ENCODE measurements at places on chromosomes 7 and 10. TPM values are rescaled to one million over a fixed set of nuclear protein-coding genes. Genes with fewer than 3 reads are reported as not detected.

The SEMA3D gene
- 11.8 TPM for total RNA-seq

The IFIT3 gene
- 19.9 TPM for total RNA-seq

The ASAH2 gene
- total RNA-seq, result 3.2 TPM

The TLX1 gene
- total RNA-seq, result not detected

Data from smooth muscle cell of the pulmonary artery (primary cell).